ENCODE measurements at places on chromosomes 12 and 14.

- DNase-seq: no peak
Measured at GRCh38 chr14:89813617-89814031, 140.9 kb downstream of the EFCAB11 start.

- DNase-seq: no peak
Measured at GRCh38 chr14:82779301-82779700, 1245.6 kb upstream of the SEL1L start.

- no peak for DNase-seq
Measured at GRCh38 chr14:71354801-71355200, 447.5 kb downstream of the PCNX1 start.

- no peak for DNase-seq
Measured at GRCh38 chr14:56759094-56759493, 51.2 kb downstream of the OTX2 start.

DNA sequence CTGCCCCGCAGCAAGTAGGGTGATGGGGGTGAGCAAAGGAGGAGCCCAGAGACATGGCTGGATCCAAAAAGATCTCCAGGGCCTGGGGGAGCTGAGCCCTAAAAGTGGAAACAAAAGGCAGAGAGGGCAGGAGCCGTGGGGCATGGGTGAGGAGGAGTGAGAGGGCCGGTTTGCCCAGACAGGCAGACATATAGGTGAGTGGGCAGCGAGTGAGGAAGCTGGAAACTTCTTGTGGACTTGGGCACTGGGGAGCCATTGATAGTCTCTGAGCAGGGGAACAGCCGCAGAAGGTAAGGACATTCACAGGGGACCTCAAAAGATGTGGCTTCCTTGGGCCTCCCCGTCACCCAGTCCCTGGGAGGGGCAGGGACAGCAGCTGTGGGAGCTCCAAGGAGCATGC, 16.8 kb upstream of the TMEM119 start:
- DNase-seq: no peak

- no peak for DNase-seq
Measured at GRCh38 chr12:49689237-49689636, 18.0 kb downstream of the FMNL3 start.

DNA sequence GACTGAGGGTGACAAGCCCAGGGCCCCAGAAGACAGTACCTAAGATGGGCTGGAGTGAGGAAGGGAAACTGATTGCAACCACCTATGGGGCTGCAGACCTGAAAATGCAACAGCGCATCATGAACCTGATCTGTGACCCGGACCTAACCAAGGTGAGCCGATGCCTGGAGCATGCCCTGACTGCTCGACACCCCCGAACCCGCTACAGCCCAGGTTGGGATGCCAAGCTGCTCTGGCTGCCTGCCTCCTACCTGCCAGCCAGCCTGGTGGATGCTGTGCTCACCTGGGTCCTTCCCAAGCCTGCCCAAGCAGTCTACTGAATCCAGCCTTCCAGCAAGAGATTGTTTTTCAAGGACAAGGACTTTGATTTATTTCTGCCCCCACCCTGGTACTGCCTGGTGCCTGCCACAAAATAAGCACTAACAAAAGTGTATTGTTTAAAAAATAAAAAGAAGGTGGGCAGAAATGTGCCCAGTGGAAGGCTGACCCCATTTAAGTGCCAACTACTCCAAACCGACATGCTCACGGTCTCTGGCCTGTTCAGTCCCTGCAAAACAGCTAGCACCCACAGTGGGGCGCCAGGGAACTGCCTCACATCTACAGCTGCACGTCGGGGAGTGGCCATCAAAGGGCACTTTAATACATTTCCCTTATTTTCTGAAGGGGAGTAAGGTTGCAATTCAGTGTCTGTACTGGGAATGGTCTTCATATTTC, 4.2 kb downstream of the RDH5 start:
- DNase-seq: peak; percentile 60

DNA sequence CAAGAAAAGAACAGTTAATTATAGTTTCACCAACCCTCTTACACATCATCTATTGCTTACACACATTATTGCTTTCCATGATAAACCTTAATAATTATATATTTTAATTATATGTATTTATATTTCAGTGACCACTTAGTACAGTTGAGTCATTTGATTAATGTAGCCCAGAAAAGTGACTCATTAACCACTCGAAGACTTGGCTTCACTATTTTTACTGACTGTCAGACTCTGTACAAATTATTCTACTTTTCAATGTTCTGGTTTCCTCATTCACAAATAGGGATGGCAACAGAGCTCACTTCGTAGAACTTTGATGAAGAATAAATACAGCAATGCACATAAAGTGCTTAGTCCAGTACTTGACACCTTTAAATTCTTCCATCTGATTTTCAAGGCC, 98.3 kb downstream of the CFAP54 start:
- DNase-seq: no peak

DNA sequence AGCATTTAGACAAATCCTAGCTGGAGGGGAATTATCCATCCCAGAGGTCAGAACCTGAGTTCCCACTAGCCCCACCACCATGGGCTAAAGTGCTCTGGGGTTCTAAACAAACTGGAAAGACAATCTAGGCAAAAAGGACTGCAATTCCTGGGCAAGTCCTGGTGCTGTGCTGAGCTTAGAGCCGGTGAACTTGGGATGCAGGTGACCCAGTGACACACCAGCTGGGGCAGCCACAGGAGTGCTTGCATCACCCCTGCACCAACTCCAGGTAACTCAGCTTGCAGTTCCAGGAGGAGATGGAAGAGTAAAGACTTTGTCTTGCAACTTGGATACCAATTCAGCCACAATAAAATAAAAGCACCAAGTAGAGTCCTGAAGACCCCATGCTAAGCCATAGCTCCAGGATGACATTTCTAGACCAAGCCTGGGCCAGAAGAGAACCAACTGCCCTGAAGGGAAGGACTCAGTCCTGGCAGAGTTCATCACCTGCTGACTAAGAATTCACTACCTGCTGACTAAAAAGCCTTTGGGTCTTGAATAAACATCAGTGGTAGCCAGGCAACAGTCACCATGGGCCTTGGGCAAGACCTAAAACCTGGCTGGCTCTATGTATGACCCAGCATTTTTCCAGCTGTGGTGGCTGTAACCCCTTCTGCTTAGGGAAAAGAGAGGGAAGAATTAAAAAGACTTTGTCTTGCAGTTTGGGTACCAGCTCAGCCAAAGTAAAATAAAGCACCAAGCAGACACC, 223.4 kb upstream of the DIO2 start:
- DNase-seq: no peak

GRCh38 chr12:2876431-2877046, 435 bp downstream of the FOXM1 start:
- DNase-seq: no peak

GRCh38 chr12:6946033-6946919, 2.5 kb downstream of the C12orf57 start:
- peak; percentile 76 for DNase-seq

GRCh38 chr14:68814539-68815297, 21.9 kb upstream of the ZFP36L1 start:
- peak; percentile 66 for DNase-seq

- no peak for DNase-seq
Measured at GRCh38 chr12:43816168-43816567, 10.1 kb upstream of the TWF1 start.

- DNase-seq: no peak
Measured at GRCh38 chr14:23079716-23080115, 15.2 kb downstream of the ACIN1 start.

DNA sequence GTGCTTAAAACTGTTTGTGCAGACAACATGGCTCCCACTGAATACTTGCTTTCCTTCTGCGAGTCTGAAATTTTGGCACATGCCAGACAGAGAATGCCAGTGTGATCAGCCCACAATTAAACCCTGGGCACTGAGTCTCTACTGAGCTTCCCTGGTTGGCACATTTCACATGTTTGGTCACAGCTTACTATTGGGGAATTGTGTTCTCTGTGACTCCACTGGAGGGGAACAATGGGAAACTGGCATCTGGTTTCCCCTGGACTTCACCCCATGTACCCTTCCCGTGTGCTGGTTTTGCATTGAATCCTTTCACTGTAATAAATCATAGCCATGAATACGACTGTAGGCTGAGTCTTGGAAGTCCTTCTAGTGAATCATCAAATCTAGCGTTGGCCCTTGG, 64.9 kb downstream of the EFCAB11 start:
- DNase-seq: no peak

Measured in naive thymus-derived CD8-positive, alpha-beta T cell (primary cell).